Stimulated activated CD4-positive, alpha-beta T cell treated with anti-CD3 and anti-CD28 coated beads, Interleukin-1b, Interleukin-23, amount 100 ng/mL, for 48 hours (primary cell): ENCODE measurements at places on chromosomes 1 and 21.

DNA sequence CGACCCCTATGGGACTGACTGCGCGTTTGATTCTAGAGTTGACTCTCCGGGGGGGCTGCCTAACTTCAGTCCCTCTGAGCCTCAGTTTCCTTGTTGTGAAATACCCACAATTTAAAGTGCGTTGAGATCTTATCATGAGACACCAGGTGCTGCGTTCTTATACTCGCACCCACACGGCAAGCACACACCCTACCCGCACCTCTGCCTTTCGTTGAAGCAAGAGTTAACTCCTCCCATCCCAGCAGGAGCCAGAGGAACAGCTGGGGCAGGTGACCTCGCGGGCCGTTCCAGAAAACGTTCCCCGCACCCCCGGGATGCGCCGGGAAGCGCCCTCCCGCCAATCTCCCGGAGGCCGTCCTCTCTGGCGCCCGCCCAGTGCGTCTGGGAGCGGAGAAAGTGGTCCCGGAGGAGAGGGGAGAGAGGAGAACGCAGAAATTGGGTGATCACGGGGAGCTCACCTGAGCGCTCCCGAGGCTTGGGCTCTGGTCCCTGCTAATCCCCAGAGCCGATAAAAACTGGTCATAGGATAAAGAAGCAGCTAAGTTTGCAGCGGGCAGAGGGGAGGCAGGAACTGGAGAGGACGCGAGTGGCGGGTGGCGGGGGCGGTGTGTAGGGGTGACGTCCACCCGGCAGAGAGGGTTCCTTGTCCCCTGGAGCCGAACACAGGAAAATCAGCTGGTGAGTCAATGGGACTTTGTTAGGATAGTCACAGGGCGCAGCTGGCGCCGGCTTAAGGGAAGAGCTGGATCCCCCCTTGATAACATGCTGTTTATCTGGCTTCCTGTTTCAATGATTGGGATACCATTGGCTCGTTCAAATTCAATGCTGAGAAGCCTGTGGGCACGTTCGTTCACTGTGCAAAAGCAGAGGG lies 869 bp downstream of the NAV1 start:
- no peak for DNase-seq

- DNase-seq = no peak
Measured at GRCh38 chr1:213658457-213658856, 329.3 kb upstream of the PROX1 start.

DNA sequence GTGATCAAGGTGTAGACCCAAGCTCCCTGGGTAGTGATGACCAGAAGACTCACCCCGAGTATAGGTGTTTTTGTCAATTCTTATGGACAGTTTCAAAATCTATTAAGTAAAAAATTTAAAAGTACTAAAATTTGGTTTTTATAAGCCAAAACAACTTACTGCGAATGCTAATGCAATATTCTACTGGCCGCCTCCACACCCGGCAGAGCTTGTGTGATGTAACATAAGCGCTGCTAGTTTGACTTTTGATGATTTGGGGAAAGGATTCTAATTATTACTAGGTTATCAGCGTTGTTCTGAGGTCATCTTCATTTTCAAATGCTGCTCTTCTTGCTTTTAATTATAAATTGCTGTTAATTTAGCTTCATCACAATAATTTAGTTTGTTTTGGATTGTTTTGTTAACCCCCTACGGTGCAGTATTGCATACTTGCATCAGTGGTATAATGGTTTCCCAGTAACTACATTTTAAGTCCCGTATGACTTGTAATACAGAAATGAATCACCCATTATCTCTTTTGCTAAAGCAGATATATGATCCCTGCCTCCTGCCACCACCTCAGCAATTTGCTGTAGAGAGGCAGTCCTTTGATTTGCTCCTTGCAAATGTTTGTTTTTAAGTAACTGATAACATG lies 178.0 kb downstream of the SDCCAG8 start:
- no peak for DNase-seq

DNA sequence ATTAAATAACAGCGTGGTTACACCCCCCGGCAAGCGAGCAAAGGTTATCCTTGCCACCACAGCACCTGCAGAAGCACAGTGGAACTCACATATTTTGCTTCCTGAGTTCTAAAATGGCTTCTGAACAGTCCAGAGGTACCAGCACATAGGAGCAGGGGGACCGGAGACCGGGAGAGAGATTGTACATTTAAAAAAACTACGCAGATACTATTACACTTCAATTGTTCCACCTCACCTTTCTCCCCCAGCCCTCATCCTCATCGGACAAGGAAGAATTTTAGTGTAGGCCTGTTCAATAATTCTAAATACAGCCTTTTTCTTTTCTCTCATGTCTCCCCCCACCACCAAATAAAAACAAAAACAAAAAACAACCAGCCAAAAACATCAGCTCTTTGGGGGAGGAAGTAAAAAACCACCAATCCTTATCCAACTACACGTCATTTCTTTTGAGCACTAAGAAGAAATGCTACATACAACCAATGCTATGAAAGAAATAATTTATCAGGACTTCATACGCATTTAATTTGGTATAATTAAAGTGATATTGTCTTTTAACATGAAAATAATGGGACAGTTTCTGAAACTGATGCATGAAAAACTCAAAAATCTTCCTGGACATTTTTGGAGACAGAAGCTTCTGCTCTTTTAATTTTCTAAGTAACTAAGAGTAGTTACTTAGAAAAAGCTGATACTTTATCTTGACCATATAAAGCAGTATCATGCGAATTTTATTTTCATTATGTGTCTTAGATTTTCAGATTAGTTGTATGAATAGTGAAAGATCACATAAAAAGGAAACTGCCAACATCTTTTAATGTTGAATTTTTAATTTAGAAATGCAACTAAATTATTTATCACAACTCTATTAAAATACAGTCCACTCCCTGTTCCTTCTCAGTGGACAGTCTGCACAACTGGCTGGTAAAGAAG lies 9.1 kb downstream of the CDKN2C start:
- DNase-seq = no peak

GRCh38 chr1:110152133-110152785 lies 2.0 kb downstream of the SLC6A17 start:
- DNase-seq = no peak

- no peak for DNase-seq
Measured at GRCh38 chr1:225476100-225476511, 48.3 kb upstream of the LBR start.

GRCh38 chr1:87648323-87649119 lies 319.8 kb downstream of the LMO4 start:
- no peak for DNase-seq

DNA sequence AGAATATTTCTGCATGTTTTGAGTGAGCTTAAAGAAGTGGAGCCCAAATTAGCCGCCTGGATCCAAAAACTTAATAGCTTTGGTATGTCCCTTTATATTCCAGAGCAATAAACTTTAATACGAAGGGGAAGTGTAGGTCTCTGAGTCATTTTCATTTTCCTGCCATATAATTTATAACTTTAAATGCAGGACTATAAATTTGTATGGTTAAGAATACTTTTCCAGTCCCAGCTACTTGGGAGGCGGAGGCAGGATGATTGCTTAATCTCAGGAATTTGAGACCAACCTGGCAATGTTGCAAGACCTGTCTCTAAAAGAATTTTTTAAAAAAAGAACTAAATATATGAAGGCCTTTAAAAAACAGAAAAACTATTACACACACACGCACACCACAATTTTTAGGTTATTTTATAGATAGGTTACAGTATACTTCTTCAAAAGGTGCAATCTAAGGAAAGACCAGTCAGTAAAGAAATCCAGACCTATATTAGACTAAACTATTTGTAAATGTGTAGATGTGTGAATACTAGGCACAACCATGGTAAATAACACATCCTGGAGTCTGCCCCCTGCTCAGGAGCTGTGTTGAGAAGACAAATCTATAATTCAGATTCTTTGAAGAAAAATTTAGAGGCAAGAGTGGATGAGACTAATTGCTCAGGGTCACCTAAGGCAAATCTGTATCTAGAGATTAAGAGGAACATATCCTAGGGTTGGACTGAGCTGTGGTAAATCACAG lies 80.3 kb downstream of the TTC3 start:
- DNase-seq = no peak

DNA sequence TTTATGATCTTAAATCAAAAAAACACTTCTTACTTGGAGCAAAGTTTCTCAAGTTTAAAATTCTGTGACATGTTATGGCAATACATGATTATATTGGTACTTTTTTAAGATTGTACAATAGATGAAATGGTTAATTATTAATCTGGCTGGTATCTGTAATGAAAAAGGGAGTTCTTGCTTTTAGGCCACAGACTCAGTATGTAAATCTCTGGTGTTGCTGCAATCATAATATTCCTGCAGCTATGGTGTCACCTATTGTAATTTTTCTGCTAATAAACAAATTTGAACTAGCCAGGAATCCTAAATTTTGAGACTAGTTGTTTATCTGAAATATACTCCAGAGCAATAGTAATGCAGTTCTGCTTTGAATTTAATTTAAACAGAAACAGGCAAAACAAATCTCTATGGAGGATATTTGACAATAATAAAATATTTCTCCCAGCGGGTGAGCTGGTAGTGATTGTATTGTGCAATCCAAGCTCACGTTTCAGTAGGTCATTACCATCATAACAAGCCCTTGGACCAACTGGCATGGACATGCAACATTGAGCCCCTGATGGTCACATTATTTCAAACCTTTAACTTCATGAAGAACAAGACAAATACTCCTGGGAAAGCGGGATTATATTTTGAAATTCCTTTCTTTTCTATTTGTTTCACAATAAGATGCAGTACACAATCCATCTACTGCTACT lies 77.2 kb upstream of the USH2A start:
- no peak for DNase-seq

DNA sequence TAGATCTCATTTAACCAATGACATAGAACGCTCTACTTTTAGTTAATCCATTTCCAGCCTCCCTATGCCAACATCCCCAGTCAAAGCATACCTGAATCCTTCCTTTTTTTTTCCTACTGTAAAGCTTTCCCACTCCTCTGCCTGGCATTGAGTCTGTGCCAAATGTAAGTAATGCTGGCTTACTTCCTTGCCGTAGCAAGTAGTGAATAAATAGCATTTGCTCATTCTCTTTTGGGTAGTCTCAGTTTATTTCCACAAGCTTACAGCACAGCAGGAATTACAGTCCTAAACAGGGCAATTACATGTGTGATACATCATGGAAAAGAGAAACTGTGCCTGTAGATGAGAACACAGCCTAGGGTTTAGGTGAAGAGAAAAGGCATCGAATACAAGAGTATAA lies 352.6 kb upstream of the NEGR1 start:
- DNase-seq = no peak

DNA sequence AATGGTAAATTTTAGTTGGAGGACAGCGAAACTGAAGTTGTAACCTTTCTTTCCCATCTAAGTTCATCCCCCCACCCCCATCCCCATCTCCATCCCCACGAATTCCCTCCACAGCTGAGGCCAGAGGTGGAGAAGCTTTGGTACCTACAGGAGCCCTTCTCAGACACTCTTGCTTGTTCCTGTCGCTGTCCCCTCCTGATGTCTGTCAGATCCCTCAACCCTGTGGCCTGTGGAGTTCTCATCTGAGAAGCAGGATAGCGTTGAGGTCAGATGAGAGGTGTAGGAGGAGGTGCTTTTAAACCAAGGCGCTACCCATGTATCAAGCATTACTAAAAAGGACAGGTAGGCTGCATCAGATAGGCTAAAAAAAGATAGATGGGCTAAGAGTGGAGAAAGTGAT lies 769 bp downstream of the NTPCR start:
- no peak for DNase-seq

DNA sequence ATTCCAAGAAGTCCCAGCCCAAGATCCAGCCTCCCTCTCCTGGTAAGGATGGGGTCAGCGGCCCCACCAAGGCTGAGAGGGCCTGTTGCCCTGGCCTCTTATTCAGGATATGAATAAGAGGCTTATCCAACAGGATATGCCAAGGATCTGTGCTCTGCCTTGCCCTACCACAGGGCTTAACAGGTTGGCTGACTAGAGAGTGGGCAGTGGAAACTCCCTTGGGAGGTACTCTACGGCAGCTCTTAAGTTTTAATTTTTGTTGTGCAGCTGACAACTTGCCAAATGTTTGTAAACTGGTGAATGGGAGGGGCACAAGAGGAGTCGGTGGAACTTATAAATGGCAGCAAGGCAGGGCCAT lies 16.5 kb upstream of the PIGV start:
- DNase-seq = no peak

GRCh38 chr1:23902321-23903278 lies 10.6 kb downstream of the CNR2 start:
- no peak for DNase-seq

GRCh38 chr1:43711524-43712386 lies 4.4 kb downstream of the ST3GAL3 start:
- DNase-seq = no peak

DNA sequence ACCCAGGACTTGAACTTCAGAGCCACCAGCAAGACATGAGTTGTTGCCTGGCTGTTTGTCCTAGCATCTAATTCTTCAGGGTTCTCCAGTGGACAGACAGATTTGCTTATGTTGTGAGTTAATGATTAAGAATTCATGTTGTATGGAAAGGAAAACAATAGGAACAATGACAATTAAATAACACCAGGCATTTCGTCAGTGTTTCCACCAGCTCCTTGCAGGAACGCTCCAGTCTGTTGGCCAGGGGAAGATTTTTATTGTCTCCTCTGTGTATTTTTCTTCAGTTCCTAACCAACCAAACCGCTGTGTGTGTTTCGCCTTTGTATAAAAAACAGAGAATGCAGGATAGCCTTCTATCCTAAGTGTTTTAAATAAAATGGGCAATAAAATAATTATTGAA lies 64.4 kb upstream of the PTGFR start:
- no peak for DNase-seq

GRCh38 chr1:59410457-59410856 lies 113.6 kb downstream of the FGGY start:
- no peak for DNase-seq

DNA sequence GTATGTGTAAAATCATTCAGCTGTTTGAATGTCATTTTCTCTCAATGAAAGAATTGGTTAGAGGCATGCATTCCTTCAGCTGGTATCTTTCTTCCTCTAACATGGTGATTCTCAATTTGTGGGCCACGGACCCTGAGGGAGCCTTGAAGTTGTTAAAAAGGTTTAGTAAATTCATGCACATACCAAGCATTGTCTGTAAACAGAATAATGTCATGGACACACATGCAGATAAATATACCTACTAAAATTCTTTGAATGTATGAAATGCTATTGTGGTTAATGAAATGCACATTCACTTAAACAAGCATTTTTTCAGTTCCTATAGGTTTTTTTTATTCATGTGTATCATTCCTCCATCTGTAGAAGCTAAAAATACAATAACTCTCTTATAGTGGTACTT lies 65.4 kb downstream of the PBX1 start:
- DNase-seq = no peak
